ENCODE measurements at places on chromosomes 16 and 17.

DNA sequence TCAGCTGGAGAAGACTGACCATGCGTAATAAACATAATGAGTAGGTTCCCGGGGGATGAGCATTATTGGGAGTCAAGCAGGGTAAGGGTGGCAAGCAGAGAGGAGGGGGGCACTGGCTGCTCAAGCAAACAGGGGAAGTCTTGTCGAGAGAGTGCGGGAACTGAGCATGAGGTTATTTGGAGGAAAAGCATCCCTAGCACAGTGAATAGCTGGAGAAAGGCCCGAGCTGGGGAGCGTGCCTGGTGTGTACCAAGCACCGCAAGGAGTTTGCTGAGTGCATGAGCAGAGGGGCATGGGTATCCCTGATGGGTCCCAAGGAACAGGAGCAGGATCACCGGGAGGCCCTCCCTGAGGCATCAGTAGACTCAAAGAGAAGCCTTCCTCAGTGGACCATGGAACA lies 17.2 kb downstream of the CYTH1 start:
- DNase-seq = no peak

- no peak for DNase-seq
Measured at GRCh38 chr16:90035902-90036301, 16.6 kb upstream of the DBNDD1 start.

DNA sequence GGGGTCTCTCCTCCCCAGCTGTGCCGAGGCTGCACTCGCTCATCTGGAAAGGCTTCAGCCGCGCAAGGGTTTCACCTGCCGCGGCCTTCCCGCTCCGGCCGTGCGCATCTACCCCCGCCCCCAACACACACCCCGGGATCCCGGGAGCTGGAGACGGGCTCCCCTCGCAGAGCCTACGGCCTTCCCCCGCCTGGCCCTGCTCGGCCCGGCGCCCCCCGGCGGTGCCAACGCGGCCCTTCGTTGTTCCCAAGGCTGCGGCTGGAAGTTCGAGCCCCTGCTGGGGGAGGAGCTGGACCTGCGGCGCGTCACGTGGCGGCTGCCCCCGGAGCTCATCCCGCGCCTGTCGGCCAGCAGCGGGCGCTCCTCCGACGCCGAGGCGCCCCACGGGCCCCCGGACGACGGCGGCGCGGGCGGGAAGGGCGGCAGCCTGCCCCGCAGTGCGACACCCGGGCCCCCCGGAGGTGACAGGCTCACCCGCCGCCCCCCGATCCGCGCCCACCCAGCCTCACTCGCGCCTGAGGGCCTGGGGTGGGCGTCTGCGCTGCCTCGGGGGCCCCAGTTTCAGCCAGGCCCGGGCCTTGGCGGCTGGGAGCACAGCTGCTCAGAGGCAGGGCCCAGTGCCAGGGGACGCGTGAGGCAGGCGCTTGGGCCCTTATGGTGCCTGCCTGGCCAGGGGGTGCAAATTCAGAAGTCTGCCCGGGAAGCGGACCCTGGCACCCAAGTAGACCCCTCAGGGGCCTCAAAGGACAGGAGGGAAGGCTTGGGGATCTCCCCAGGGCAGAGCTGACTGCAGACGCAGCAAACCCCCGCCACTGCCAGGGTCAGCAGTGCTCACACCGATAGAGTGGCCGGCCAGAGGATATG lies 11.2 kb downstream of the GALK1 start:
- peak; percentile 65 for DNase-seq

GRCh38 chr17:46853896-46854444 lies 2.6 kb downstream of the WNT9B start:
- no peak for DNase-seq

GRCh38 chr17:81198826-81199481 lies 23.8 kb downstream of the CEP131 start:
- DNase-seq = no peak

GRCh38 chr16:12513076-12513790 lies 290.5 kb downstream of the CPPED1 start:
- DNase-seq = no peak

All from stimulated activated naive B cell treated with anti-CD40 and anti-IgM and Interleukin-4, amounts not matched to agents 10 μg/mL and 1 μg/mL and 100 μg/mL, for 72 hours (primary cell).